ENCODE measurements at places on chromosomes 6 and 20.

DNA sequence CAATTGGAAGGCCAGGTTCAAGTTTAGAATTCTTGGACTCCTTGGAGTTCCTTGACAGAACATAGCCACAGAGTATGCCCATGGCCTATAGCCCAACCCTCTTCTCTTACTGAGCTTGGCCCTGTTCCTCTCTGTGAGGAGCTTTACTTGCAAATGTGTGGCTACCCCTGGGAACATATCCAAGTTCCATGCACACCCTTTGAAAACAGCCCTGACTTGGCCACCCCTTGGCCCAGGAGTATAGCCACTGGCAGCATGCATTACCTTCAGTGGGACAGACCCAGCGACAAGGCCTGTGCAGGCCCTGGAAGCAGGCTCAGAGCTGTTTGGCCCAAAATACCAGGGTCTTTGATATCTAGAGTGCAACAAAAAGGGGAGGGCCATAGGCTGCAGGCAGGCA lies 19.5 kb upstream of the MAS1 start:
- no peak for DNase-seq
- no peaks in the 10 kb centered on the region for H3K4me1 ChIP-seq
- H3K27ac ChIP-seq, result no peak overlapping the region
- no peaks in the 10 kb centered on the region for H3K27me3 ChIP-seq
- H3K36me3 ChIP-seq, result no peaks in the 10 kb centered on the region

- no peaks in the 10 kb centered on the region for H3K4me1 ChIP-seq
- no peak overlapping the region for H3K27ac ChIP-seq
- H3K36me3 ChIP-seq, result no peaks in the 10 kb centered on the region
- H3K4me3 ChIP-seq, result no peak overlapping the region
- H3K27me3 ChIP-seq, result no peaks in the 10 kb centered on the region
These were observed 78.4 kb upstream of the IYD start for GRCh38 chr6:150290429-150290828.

DNA sequence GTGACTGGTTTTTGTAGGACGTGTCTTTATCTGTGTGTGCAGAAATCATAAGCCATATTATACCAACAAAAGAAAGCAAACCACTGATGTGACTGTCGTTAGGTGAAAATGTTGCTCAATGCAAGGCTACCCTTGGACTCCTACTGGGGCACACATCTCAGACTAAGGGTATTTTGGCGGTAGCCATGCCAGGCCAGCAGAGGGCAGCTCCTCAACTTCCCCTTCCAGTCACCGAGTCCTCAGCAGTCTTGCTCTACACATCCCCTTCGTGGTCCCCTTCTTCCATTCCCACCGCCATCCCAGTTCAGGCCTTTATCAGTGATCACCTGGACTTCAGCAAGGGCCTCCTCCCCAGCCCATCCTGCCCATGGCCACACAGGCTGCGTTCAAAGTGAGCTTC lies 113.7 kb upstream of the GGTLC1 start:
- peaks cover 9% of the 10 kb centered on the region for H3K4me1 ChIP-seq
- DNase-seq, result peak; percentile 34
- H3K27ac ChIP-seq, result no peak overlapping the region
- H3K4me3 ChIP-seq, result no peak overlapping the region
- H3K36me3 ChIP-seq, result no peaks in the 10 kb centered on the region

DNA sequence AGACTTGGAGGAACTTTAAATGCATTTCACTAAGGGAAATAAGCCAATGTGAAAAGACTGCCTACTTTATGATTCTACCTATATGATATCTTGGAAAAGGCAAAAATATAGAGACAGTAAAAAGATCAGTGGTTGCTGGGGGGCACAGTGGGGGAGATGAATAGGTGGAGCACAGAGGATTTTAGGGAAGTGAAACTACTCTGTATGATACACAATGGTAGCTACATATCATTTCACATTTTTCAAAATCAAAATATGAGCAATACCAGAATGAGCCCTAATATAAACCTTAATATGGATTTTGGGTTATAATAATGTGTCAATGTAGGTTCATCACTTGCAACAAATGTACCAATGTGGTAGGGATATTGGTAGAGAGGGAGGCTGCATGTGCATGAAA lies 161.4 kb upstream of the HTR1E start:
- H3K27ac ChIP-seq, result no peak overlapping the region
- DNase-seq, result no peak
- H3K4me1 ChIP-seq, result no peaks in the 10 kb centered on the region
- H3K27me3 ChIP-seq, result no peaks in the 10 kb centered on the region

DNA sequence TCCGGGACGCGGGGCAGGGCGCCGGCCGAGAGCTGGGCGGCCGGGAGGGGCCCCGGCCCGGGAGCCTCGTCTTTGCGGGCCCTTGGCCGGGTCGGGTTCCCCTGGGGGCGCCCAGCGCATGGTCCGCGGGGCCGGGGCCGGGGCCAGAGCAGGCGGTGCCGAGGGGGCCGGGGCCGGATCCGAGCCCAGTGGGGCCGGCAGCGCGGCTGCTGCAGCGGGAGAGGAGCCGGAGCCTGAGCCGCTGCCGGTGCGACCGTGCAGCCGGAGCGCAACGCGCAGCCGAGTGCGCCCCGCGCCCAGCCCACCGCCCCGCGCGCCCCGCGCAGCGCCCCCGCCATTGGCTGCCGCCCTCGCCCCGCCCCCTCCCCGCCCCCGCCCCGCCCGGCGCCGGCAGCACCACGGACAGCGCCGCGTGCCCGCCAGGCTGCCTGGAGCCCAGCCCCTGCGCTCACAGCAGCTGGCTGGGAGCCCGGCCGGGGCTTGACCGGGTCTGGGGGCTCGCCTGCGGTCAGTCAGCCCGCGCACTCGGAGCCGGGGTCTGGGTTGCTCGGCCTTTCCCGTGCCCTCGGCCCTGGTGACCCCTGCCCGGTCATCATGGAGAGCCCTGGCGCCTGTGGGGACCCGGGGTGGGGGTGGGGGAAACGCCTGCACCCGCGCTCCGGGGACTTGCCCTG lies at the start of gene HRH3:
Gene HRH3 (minus strand): TSS at position 287 of the 674 bp plus-strand sequence. CDS start 308 bp downstream, outside the sequence.
- no peaks in the 10 kb centered on the region for H3K36me3 ChIP-seq
- H3K27ac ChIP-seq, result no peak within 1 kb of the TSS
- no peak within 1 kb of the TSS for H3K4me3 ChIP-seq
- H3K4me1 ChIP-seq, result peaks cover 6% of the 10 kb centered on the region

DNA sequence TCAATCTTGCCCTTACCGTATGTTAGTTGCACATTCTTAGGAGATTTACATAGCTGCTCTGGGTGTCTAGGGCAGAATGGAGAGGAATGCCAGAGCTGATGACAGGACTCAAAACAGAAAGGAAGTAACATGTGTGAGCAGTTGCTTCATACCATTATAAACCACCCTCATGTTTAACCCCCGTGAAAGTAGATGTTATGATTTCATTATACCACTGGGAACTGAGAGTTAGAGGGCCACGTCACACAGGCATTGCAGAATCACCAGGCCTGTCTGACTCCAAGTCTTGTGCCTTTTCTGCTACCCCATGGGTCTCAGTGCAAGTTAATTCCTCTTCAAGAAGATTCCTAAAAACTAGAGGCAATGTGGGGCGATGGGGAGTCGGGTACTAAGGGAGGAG lies 23.5 kb upstream of the SIM1 start:
- H3K27me3 ChIP-seq, result no peaks in the 10 kb centered on the region
- H3K27ac ChIP-seq, result no peak overlapping the region
- no peaks in the 10 kb centered on the region for H3K36me3 ChIP-seq
- no peak overlapping the region for H3K4me3 ChIP-seq
- DNase-seq, result no peak
- peaks cover 4% of the 10 kb centered on the region for H3K4me1 ChIP-seq

DNA sequence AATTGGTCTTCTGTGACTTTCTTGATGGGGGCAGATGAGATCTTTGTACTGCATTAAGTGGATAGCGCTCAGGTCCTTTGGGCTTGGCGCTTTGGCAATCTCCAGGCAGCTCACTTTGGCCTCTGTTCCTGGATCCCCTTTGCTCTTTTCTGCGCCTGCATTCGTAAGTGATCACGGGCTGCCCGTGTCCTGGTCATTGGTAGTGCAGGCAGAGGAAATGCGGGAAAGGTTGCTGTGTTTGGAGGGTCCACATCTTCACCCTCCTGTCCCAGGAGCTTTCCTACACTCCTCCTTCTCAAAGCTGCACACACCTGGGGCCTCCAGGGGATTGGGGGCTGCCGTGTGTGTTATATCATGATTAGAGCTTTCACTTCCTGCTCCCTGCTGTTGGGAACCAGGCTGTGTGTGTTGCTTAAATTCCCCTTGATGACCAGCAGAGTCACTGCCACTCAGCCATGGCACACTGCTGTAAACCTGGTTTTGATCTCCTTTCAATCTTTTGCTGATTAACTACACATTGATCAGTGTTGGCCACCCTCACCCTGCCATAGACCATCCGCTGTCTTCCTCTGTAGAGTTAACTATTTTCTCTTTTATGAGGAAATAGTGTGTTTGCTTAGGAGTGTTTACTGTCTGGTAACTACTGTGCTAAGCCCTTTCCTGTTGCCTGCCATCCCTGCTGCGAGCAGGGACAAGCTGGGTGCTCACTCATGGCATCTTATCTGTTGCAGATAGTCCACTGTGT lies 13.0 kb upstream of the SNHG17 start:
- H3K4me1 ChIP-seq, result peaks cover 27% of the 10 kb centered on the region
- peaks cover 20% of the 10 kb centered on the region for H3K36me3 ChIP-seq
- peak overlapping the region; percentile 41 for H3K27ac ChIP-seq
- H3K4me3 ChIP-seq, result peak overlapping the region; percentile 88

DNA sequence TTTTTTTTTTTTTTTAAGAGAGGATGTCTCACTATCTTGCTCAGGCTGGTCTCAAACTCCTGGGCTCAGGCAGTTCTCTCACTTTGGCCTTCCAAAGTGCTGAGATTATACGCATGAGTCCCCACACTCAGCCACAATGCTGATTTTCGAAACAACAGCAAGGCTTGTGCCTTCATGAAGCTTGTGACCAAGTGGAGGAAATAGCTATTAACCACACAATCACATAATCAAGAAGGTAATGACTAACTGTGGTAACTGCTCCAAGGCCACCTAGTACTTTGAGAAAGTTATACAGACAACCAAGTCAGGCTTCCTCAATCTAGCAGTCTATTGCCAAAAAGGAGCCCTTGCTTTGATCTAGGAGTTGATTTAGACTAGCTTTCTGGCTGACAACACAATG lies 46.3 kb downstream of the SOD2 start:
- no peaks in the 10 kb centered on the region for H3K27me3 ChIP-seq
- H3K36me3 ChIP-seq, result no peaks in the 10 kb centered on the region
- H3K27ac ChIP-seq, result no peak overlapping the region
- DNase-seq, result no peak

DNA sequence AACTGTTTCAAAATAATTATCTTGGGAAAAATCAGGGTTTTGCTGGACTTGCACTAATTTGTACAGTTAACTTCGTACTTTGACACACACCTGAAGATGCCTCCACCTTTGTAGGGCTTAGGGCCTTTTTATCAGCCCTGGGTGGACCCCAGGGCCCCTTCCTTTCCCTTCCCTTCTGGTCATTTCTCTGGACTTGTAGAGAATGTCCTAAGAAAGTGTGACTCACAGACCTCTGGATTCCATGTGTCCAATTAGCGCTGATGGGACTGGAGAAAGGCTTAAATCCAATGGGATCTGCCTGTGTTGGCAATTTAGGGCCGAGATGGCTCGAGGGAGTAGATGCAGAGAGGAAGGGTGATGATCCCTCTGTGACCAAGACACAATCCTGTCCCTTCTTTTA lies 9.3 kb downstream of the TRIM15 start:
- no peaks in the 10 kb centered on the region for H3K4me1 ChIP-seq
- no peak overlapping the region for H3K27ac ChIP-seq

GRCh38 chr6:93786474-93787330 lies 367.3 kb upstream of the EPHA7 start:
- no peak overlapping the region for H3K4me3 ChIP-seq
- H3K27ac ChIP-seq, result no peak overlapping the region
- H3K4me1 ChIP-seq, result no peaks in the 10 kb centered on the region
- no peaks in the 10 kb centered on the region for H3K27me3 ChIP-seq

DNA sequence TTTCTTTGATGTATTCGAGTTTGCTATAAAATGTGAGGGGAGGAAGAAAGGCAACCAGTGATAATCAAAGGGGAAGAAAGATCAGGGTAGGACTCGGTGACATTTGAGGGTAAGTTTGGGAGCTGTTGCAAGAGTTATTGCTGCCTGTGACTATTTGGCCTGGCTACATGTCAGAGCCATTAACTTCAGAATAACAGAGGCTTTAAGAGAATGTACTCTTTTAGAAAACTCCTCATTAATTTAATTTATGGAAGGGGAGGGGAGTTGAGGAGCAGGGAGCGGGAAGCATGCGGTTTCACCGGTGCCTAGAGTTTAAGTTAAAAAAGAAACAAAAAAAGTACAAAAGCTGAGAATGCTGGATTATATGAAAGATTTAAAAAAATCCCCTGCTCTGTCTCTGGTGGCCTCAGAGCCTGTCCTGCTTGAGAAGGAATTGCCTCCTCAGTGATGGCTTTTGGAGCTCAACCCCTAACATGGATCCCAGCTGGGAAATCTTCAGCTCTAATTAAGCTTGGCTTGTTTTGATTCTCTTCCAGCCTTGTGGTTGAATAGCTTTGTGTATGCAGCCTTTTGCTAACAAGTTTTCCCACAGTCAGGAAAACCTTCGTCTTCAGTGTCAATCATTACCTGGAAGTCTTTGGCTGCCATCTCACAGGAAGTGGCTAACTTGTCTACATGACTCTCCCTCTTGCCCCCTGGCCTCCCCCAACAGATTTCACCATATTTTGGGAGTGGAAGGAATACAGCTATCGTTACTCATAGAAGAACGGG lies 238.2 kb downstream of the SOX4 start:
- no peaks in the 10 kb centered on the region for H3K27me3 ChIP-seq
- no peak overlapping the region for H3K4me3 ChIP-seq
- DNase-seq, result no peak
- H3K4me1 ChIP-seq, result peaks cover 13% of the 10 kb centered on the region
- H3K27ac ChIP-seq, result peak overlapping the region; percentile 1

- H3K36me3 ChIP-seq, result no peaks in the 10 kb centered on the region
- no peaks in the 10 kb centered on the region for H3K4me1 ChIP-seq
- DNase-seq, result no peak
- no peak overlapping the region for H3K27ac ChIP-seq
- H3K4me3 ChIP-seq, result no peak overlapping the region
- H3K27me3 ChIP-seq, result no peaks in the 10 kb centered on the region
These were observed 59.7 kb downstream of the PLCB4 start for GRCh38 chr20:9128568-9128967.

DNA sequence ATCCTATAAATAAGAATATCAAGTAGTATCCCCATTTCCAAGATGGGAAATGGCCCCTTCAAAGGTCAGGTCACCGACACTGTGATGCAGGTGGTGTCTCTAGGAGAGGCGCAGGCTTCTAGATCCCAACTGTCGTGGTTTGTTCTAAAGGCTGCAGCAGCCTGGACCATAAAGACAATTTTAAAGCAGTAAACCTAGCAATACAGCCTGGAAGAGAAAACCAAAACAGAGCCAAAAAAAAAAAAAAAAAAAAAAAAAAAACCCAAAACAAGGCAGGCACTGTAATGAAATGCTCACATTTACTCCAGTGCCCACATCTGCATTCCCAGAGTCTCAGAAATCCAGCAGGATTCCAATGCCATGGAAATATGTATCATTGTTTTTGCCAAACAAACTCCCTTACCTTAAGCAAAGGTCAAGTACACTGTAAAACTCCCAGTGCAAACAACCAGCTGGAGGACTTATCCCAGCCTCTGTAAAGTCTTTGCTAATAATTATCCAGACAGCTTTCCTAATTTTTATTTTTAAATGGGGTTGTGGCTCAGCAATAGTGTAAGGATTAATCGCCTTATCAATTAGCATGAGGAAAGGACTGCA lies 98.2 kb downstream of the PSMG4 start:
- H3K27me3 ChIP-seq, result no peaks in the 10 kb centered on the region
- H3K27ac ChIP-seq, result peak overlapping the region; percentile 51
- DNase-seq, result no peak
- no peaks in the 10 kb centered on the region for H3K36me3 ChIP-seq
- no peak overlapping the region for H3K4me3 ChIP-seq

Data from DND-41 (cell line).